Neural crest cell (in vitro differentiated cells): ENCODE measurements at places on chromosomes 6 and 20.
A peak's percentile ranks its signal among the peaks of the same experiment; 100 is the strongest.

DNA sequence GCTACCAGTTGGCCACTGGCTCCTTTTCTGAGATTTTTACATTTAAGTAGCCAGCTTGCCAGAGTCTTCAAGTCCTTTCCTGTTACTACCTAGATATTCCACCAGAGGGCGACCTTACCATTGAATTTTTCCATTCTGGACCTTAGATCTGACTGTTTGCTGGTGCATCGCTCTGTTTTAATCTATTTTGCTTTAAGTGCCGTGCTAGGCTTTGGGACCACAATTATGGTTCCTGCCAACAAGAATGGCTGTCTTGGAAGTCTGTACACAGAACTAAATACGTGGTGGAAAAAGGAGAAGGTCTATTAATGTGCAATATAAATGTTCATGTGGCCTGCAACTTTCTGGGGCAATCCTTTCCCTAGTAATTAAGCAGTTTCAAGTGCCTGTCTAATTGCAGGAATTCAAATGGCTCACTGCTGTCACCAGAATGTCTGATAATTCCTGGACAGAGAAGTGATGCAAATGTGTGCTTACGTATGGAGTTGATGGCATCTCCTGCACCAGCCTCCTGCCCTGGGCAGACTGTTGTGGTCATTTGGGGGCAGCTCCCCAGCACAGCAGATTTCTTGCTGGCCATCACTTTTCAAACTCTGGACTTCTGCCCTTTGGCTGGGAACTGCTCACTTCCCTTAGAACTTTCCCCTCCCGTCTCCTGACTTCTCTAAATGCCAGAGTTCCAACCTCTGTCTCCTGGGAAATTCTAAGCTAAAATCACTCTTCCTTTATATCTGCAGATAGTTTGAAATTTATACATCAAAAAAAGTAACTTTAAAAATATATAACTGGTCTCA lies 5.6 kb upstream of the HLA-DOA start:
- DNase-seq, result peak; percentile 51

DNA sequence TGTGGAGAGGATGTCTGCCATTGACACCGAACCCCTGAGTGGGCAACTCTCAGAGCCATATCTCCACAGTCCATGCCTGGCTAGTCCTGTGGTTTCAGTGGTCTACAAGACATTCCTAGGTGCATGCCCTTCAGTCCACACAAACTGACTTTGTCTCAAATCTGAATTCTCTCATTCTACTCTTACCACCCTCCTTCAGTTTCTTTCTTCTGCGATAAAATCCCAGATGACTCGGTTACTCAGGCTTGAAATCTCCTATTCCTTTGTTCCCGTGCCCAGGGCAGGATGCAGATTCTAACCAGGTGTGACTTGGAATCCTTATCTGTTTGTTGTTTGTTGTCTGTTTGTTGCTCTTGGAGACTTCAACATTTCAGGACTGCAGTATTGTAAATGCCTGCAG lies 9.3 kb downstream of the CDS2 start:
- no peak for DNase-seq

DNA sequence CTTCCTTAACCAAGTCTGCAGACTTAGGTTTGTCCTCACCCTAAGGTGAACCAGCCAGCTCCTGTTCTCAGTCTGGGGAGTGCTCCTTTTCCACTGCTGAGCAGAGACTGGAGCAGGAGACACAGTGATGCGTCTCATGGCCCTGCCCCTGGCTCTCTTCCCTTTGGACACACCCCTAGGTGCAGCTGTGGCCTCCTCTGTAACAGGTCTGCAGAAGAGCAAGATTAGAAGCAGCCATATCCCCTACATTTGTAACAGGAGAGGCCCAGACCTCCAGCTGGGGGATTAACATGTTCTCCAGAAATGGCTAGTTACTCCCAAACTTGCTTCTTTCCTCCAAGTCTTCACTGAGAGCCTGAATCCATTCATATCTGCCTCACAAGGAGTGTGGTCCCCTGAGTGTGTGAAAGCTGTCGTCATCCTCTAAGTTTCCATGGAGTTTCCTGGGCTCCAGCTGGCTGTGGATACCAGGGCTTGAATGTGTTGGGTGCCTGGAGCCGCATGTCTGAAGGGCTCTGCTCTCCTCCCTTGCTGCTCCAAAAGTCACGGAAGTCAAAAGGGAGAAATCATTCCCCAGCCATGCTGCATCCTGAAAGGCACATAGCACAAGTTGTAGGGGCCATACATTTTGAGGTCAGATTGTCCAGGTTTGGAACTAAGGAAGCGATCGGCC lies 57.7 kb downstream of the PPP1R14C start:
- DNase-seq, result no peak

GRCh38 chr20:59019217-59019616 lies at the start of gene TUBB1:
Gene TUBB1 (plus strand): TSS chr20:59019429. CDS start chr20:59019523, 94 bp downstream.
- DNase-seq, result no peak

DNA sequence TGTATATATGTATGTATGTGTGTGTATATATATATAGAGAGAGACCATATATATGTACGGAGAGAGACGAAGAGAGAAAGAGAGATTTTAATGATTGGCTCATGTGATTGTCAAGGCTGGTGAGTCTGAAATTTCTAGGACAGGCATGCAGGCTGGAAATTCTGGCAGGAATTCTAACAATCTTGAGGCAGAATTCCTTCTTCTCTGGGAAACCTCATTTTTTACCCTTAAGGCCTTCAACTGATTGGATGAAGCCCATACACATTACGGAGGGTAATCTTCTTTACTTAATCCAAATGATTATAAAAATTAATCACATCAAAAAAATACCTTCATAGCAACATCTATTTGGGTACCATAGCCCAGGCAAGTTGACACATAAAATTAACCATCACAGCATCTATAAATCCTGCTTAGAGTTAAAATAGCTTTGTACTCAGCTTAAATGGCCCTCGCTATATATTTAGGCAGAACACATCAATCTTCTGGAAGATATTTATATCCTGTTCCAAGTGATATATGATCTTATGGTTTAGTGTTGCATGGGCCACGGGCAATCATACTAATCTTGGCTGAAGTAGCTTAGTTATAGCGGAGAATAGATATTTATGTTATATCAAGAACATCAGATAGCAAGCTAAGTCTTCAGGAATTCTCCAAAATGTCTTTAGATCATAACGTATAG lies 36.6 kb downstream of the ABRACL start:
- DNase-seq, result no peak

DNA sequence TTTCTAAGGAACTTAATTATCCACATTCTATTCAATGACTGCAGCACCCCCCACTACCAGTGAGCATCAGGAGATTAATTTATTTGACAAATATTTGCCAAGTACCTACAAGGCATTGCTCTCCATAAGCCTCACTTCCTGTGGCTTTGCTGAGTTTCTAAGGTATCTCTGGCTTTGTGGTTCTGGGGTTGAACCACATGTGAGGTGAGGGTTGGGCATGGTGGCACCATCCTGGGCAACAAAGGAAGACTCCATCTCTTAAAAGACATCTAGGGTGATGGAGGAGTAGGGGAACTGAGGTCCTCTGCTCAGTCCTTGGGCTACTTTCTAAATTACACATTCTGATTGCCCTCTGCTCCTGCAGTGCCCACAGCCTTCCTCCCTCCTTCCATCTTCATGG lies 25.5 kb upstream of the WFDC2 start:
- DNase-seq, result no peak

- DNase-seq, result no peak
These were observed 88.2 kb upstream of the MPC1 start for GRCh38 chr6:166470863-166471410.

GRCh38 chr6:39792540-39793450 lies 619 bp downstream of the DAAM2 start:
- no peak for DNase-seq

DNA sequence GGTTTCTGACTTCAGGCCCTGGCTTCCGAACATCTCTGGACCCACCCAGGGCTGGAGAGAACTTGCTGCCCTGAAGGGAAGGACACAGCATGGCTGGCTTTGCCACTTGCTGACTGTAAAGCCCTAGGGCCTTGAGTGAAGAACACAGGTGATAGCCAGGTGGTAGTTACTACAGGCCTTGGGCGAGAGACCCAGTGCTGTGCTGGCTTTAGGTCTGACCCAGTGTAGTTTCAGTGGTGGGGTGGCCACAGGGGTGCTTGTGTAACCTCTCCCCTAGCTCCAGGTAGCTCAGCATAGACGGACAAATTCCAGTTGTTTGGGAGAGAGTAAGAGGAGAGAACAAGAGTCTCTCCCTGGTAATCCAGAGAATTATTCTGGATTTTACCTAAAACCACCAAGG lies 27.1 kb downstream of the NCOA6 start:
- DNase-seq, result no peak

DNA sequence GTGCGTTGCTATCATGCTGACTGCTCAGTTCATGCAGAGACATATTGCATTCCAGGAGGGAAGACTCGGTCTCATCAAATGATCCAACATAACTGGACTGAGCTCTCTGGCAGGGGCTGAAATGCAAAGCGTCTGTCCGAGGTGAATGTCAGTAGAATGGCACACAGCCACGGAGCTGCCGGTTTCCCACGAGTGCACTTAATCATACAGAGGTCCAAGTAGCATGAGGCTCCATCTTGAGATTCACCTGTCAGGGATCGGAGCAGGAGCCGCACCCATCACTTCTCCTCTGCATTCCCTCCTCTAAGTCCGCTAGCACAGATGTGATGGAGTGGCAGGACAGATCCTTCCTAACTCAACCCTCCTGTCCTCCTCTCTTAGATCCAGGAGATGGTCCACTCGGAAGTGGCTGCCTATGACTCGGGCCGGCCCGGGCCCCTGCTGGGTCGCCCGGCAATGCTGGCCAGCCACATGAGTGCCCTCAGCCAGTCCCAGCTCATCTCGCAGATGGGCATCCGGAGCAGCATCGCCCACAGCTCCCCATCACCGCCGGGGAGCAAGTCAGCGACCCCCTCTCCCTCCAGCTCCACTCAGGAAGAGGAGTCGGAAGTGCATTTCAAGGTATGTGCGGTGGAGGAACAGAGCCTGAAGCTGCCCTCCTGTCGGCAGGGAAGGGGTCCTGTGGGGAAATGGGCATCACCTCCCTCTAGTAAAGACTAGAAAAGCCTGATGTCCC lies 135.9 kb downstream of the JPH2 start:
- no peak for DNase-seq

- no peak for DNase-seq
These were observed 98.8 kb downstream of the SASH1 start for GRCh38 chr6:148441454-148441911.

GRCh38 chr20:5526516-5526915 lies 209.8 kb upstream of the PROKR2 start:
- DNase-seq, result no peak

GRCh38 chr6:42407379-42407778 lies 44.3 kb downstream of the TRERF1 start:
- no peak for DNase-seq

DNA sequence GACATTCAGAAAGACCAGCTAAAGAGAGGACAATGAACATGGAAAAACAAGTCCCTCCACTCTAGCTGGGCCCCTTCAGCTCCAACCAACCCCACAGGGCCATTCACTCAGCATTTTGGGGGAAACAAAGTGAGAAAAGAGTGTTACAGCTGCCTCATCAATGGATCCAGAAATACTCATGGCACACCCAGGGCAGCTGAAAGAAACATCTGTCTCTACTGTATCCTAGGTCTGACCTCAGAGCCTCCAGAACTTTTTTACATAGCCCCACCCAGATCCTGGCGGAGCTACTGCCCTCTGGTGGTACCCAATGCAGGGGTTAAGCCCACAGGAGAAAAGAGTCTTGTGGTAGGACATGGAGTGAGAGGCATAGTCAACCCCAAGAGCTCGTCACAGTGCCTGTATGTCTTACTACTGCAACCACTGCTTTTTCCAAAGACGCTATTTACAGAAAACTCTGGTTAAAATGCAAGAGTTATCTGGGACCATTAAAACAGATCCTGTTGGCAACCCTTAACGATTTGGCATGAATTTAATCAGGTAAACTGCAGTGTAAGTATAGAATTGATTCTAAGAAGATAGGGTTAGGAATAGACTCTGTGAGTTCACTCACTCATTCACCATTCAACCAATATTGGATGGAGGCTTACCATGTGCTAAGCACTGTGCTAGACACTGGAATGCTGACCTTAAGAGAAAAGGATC lies 37.4 kb upstream of the FAM83C start:
- DNase-seq, result peak; percentile 37

DNA sequence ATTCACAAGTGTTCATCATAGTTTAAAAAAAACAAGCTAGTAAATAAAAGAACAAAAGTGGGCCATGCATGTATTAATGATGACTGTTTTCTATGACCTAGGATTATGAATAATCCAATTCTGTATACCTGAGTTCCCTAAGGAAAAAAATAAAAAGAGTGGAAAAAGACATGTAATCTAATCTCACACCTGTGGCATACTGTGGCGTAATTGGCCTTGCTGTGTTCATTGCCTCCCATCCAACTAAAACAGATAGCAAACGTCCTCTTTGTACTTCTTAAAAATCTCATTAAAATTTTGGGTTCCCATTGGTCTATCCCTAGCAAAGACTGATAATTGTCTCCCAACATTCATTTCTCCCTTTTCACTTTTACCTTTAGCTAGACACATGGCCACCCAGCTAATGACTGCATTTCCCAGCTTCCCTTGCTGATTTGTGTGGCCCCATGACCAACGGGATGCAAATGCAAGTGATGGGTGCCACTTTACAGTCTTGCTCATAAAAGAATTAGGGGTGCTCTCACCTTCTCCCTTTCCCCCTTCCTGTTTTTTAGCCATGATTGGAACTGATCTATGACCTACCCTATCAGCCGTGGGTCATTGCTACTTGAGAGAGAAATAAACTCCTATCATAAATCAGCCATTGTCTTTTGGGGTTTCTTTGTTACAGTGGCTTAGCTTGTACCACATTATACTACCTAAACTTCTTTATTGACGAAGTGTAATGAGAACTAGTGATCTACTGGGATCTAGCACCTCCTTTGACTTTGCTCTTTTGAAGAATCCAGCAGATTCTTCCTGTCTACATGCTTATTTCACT lies 32.0 kb upstream of the TBC1D22B start:
- DNase-seq, result no peak

GRCh38 chr20:32828029-32828680 lies 8.4 kb downstream of the MAPRE1 start:
- no peak for DNase-seq

- no peak for DNase-seq
These were observed 48.4 kb downstream of the ZFAND3 start for GRCh38 chr6:37867756-37868446.

GRCh38 chr20:35514371-35514932 lies 15.0 kb downstream of the C20orf173 start:
- no peak for DNase-seq

DNA sequence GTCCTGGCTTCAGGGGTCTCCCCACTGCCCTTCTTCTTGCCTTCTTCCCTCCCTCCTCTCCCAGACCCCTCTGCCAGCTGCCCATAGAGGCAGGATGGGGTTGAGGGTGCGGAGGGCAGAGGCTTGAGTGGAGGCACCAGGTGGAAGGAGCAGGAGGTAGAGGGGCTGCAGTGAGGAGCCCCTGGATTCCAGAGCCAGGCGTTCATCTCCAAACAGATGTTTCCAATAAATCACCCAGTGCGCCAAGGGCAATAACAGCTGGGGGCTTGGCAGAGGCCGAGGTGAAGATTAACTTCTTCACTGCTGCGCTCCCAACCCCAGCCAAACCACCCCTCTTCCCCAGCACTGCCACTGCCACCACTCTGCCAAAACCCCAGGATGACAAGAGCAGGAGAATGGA lies 10.7 kb downstream of the MDFI start:
- no peak for DNase-seq

GRCh38 chr20:44730441-44730840 lies 15.2 kb upstream of the KCNK15 start:
- DNase-seq, result no peak

- DNase-seq, result no peak
These were observed 13.0 kb upstream of the ABHD16B start for GRCh38 chr20:63848003-63848911.
